ENCODE measurements at places on chromosomes 5 and 9. TPM values are rescaled to one million over a fixed set of nuclear protein-coding genes. Genes with fewer than 3 reads are reported as not detected.
A peak's percentile ranks its signal among the peaks of the same experiment; 100 is the strongest.

CYSRT1 gene
- total RNA-seq, result not detected

PCA3 gene
- total RNA-seq, result not detected

GRCh38 chr9:120532475-120532874 lies 47.5 kb downstream of the CDK5RAP2 start:
- DNase-seq, result peak; percentile 27

- DNase-seq, result no peak
These were observed 17.5 kb upstream of the LHFPL2 start for GRCh38 chr5:78666041-78666444.

DNA sequence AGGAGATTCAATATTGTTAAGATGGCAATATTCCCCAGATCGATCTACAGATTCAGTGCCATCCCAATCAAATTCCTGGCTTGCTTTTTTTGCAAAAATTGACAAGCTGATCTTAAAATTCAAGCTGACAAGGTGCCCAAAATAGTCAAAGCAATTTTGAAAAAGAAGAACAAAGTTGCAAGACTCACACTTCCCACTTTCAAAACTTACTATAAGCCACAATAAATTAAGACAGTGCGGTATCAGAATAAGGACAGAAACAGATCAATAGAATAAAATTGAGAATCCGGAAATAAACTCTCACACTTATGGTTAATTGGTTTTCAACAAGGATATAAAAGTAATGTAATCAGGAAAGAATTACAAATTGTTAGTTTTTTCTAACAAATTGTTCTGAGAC lies 97.1 kb downstream of the NRG2 start:
- no peak for DNase-seq
